ENCODE measurements at places on chromosomes 11 and 22. TPM values are rescaled to one million over a fixed set of nuclear protein-coding genes. Genes with fewer than 3 reads are reported as not detected.

- no peak for DNase-seq
Measured at GRCh38 chr11:75574698-75575602, 12.9 kb downstream of the SERPINH1 start.

KCNC1 gene
- not detected for total RNA-seq

DNA sequence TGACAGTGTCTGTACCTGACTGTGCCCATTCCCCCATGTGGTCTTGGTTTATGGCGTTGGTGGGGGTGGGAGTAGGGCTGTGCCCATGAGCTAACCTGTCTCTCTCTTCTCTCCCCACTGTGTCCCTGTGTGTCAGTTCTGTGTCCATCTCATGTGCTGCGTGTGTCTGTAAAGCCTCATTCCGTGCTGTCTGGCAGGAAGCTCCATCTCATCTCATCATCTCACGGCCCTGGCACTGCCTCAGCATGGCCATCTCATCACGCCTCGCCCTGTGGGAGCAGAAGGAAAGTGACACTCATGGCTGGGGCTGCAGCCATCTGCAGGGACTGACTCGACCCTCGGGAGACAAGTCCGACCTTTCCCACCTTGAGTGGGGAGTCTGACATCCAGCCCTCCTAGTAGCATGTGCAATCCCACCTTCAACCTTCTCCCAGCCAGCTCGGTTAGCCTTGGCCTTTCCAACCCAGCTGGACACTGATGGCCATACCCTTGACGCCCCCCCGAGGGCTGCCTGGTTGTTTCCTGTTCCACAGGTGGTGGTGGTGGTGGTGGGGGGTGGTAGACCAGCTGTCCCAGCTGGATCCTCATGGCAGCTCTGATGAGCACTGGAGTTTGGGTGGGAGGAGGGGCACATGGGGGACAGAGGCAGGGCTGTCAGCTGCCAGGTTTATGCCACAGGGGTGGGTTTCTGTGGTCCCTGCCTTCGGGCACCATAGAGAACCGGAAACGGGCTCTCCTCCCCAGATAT lies 19.0 kb downstream of the MYO18B start:
- DNase-seq = no peak

TAGLN gene
- total RNA-seq = 2.0 TPM

SPCS2 gene
- total RNA-seq = 170 TPM

GUCY1A2 gene
- not detected for total RNA-seq

HTR3A gene
- total RNA-seq = not detected

- DNase-seq = no peak
Measured at GRCh38 chr11:115525531-115526006, 21.4 kb upstream of the CADM1 start.

DNA sequence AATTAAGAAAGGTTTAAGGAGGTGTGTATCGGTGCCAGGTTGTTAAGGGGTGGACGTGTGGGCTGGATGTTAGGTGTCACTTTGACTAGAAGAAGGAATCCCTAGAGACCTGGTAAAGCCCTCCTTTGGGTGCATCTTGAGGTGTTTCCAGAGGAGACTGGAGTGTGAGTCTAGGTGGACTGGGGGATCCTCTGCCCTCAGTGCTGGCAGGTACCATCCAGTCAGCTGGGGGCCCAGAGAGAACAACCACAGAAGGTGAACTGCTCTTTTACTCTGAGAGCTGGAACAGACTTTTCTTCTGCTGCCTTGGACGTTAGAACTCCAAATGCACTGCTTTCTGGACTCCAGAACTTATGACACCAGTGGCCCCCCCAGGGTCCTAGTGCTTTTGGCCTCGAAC lies 44.0 kb downstream of the SPATA19 start:
- DNase-seq = no peak

- no peak for DNase-seq
Measured at GRCh38 chr11:105948918-105949590, 73.0 kb downstream of the MSANTD4 start.

- no peak for DNase-seq
Measured at GRCh38 chr11:67649634-67650510, 658 bp downstream of the ACY3 start.
